ENCODE measurements at places on chromosomes 3 and 15.

GRCh38 chr15:47813748-47814384 lies 96.6 kb downstream of the SEMA6D start:
- no peak for DNase-seq

GRCh38 chr3:173340626-173341025 lies 56.9 kb upstream of the NLGN1 start:
- DNase-seq, result no peak

GRCh38 chr3:142779591-142779990 lies 55.8 kb downstream of the TRPC1 start:
- no peak for DNase-seq

DNA sequence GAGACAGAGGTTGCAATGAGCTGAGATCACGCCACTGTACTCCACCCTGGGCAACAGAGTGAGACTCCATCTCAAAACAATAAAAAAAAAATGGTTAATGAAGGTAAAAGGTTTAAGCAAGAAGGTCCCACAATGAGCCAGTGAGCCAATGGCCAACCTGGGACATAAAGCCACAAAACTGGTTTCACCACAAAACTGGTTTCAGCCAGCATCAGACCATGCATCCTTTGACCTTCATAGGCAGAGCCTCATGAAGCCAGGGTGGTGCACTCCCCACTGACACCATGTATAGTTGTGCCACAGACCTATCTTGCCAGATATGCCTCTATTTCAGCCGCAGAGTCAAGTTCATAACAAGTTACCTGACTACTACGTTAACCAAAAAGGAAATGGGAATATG lies 41.9 kb downstream of the SCAP start:
- DNase-seq, result no peak

GRCh38 chr3:108887777-108888176 lies 65.2 kb downstream of the TRAT1 start:
- no peak for DNase-seq

- no peak for DNase-seq
These were observed 75.9 kb upstream of the CTDSPL start for GRCh38 chr3:37785736-37786135.

GRCh38 chr3:134009345-134010000 lies 20.3 kb downstream of the SLCO2A1 start:
- DNase-seq, result no peak

DNA sequence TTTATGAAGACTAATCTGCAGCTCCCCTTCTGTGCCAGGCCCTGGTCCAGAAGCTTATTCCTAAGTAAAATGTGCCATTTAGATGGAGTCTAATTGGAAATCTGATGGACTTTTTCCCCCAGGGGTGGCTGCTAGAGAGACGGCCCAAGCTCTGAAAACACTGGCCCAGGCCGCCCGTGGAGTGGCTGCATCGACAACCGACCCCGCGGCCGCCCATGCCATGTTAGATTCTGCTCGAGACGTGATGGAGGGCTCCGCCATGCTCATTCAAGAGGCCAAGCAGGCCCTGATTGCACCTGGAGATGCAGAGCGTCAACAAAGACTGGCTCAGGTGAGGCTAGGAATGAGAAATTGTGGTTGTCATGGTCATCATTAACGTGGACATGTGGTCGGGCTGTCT lies 305.8 kb upstream of the TPM1 start:
- DNase-seq, result no peak

GRCh38 chr15:58469432-58470353 lies 37.9 kb downstream of the LIPC start:
- DNase-seq, result no peak

GRCh38 chr15:52808441-52808840 lies 18.3 kb upstream of the ONECUT1 start:
- no peak for DNase-seq

GRCh38 chr15:71115567-71116351 lies 488 bp downstream of the THSD4 start:
- no peak for DNase-seq

DNA sequence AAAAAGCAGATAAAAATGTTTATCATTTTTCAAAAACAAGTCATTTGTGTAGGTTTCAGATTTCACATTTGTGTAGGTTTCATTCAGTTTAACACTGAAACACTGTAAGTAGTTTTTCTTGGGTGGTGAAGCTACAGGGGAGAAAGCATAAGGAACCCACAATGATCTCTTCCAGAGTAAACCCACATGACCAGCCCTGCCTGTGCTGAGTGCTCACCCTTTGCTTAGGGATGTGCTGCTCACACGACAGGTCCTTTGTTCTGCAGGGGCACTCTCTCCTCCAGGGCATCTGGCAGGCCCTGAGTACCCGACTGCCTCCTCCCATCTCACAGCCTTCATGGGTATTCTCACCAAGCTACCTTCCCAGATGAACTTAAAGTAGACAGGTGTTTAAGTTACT lies 28.9 kb downstream of the ZXDC start:
- no peak for DNase-seq

DNA sequence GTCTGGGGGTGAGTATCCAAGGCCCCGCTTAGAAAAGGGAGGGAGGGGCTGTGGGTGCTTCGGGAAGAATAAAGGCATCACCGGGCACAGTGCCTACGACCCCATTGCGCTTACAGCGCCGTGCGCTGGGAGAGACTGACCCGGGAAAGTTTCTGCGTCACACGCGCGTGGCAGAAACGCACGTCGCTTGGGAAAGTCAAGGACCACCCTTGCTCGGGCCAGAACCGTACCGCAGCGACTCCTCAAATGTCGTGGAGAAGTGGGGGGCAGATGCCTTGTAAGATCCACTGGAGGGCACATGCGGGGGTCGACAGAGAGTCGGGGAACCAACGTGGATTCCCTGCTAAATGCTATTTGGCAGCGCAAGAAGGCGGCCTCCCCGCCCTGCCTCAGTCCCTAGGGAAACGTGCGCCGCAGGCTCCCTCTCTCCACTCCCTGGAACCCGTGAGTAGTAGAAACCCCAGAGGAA lies 2.4 kb downstream of the ADAMTS9 start:
- no peak for DNase-seq

GRCh38 chr3:110093812-110094401 lies 756.6 kb upstream of the DPPA4 start:
- DNase-seq, result no peak

GRCh38 chr3:54188176-54188791 lies 65.9 kb downstream of the CACNA2D3 start:
- no peak for DNase-seq

- no peak for DNase-seq
These were observed 133.1 kb upstream of the PLXNA1 start for GRCh38 chr3:126849768-126850167.
